ENCODE measurements at places on chromosomes 6 and 20. TPM values are rescaled to one million over a fixed set of nuclear protein-coding genes. Genes with fewer than 3 reads are reported as not detected.

RSPH4A gene
- 0.72 TPM for total RNA-seq

LINC00237 gene
- total RNA-seq, result not detected

DNAJC5 gene
- total RNA-seq, result 64.6 TPM

DNA sequence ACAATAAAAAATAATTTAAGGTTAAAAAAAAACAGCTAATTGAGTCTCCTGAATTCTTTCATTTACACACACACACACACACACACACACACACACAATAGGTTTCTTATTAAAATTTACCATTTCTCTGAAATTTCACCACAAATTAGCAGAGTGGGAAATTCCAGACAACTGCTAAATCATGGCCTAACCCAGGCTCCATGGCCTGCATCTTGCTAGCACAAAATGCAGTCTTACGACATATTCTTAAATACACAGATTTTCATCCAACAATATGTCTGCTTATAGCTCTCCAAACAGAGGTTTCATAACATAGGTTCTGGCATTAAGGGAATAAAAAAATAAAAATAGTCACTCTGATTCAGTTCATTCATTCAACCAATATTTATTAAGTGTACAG is 46.9 kb downstream of the SOD2 start:
- no peak for DNase-seq

DNA sequence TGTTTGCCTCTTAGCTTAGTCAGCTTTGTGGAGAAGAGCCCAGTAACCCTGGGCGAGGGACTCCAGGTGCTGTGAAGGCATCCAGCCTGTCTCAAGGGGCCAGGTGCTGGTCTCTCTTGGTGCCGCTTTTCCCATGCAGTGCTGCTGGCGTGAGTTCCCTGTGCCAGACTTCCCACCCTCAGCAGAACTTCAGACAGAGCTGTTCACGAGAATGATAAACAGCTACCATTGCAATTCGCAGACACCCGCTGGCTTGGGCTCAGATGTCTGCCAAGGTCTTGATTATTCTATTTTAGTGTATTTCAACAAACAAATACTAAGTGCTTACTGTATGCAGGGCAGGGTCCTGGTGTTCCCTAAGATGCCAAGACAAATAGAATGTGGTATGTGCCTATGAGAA is 57.7 kb downstream of the RNF217 start:
- no peak for DNase-seq

- no peak for DNase-seq
These were observed 22.7 kb upstream of the NTSR1 start for GRCh38 chr20:62685781-62686555.

DNA sequence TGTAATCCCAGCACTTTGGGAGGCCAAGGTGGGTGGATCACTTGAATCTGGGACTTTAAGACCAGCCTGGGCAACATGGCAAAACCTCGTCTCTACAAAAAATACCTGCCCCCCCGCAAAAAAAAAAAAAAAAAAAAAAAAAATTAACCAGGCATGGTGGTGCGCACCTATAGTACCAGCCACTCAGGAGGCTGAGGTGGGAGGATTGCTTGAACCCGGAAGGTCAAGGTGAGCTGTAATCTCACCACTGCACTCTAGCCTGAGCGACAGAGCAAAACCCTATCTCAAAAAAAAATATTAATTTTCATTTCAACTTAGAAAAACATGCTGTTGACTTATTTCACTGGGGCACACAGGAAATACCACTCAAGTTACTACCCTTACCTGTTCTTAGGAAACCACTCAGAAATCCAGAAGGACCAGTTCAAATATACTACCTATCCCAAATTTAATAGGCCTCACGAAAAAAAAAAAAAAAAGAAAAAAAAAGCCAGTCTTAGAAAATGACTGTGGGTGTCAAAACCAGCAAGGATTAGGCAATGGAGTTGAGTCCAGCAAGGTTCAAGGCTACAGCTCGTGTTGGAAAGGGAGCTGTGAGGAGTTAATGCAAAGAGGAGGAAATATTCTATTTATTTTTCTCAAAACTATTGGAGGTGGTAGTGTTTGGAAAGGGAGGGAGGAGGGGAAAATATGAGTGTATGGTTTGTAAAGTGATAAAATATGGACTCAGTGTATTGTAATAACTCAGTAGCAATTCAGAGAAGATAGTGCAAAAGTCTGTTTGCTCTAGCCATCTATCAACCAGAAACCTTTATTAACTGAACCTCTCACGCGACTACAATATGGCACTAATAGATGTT is 33.9 kb upstream of the PIM1 start:
- DNase-seq, result no peak

DNA sequence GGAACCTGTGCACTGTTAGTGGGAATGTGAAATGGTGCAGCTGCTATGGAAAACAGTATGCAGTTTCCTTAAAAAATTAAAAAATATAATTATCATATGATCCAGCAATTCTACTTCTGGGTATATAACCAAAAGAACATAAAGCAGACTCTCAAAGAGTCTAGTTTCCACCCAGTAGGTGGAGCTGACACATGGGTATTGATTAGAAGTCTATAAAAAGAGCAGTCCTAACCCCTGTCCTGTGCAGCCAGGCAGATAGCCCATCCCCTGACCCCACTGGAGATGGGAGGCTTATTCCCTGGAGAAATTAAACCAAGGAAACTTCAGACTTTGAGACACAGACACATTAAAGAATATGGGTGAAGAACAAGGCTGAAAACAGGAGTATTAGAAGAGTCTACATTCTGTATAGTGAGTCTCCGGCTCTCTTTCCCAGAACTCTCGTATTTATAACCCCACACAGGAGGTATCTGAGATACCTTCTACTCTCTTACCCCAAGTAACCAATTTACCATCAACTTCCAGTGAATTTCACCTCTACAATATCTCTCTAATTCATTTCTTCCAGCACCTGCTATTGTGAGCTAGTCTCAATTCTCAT is 92.3 kb downstream of the SEL1L2 start:
- DNase-seq, result no peak

GRCh38 chr20:49631856-49632418 is 64.0 kb upstream of the PTGIS start:
- no peak for DNase-seq

- no peak for DNase-seq
These were observed 184.7 kb upstream of the RALGAPA2 start for GRCh38 chr20:20897145-20897544.

Data from astrocyte (in vitro differentiated cells and primary cell).